Breast epithelium (tissue), 4 donors: ENCODE measurements at places on chromosomes 1 and 21.

DNA sequence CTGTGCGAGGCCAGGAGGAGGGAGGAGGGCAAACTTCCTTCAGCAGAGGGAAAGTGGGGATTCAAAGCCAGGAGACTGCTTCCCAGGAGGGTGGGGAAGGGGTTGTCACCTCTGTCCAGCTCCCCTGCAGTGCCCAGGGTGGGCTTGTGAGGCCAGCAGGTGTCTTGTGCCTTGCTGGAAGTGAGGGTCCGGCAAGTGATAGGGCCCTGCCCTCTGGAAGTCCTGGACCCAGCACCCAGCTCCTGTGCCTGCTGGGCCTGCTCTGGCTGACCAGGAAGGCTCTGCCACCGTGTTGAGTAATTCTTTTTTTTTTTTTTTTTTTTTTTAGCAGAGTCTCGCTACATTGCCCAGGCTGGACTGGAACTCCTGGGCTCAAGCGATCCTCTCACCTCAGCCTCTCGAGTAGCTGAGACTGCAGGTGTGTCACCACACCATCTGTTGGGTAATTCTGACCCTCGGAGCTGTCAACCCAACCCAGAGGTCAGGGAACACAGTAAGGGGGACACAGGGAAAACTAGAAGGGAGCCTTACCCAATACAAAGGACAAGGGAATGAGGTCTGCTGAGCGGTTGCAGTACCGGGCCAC is 1.0 kb downstream of the BEST4 start:
- no peak for DNase-seq

DNA sequence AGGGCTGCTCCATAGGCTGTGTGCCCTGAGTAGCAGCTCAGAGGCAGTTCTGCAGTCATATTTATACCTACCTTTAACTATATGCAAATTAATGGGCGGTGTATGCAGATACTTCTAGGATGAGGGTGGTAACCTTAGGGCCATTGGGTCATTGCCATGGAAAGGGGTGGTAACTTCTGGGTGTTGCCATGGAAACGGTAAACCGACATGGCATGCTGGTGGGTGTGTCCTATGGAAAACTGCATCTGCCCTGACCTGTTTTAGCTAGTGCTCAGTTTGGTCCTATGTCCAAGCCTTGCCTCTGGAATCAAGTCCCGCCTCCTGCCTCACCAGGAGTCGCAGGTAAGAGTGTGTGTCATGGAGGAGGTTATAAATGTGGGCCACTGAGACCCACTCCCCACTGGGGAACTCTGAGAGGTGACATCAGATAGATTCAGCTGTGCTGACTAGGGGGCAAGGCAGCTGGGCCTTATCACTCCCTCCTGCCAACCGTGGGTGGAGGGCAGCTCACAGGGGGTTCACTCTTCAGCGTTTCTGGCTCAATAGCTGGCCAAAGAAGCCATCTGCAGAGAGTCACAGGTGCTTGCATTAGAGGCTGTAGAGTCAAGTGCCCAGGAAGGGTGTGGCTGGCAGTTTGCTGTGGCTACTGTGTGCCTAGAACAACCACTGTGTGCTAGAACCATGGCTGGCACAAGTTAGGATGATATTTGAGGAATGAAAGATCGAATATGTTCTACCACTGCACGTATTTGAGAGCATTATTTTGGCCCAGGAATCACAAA is 19.0 kb downstream of the BACE2 start:
- no peak for DNase-seq

DNA sequence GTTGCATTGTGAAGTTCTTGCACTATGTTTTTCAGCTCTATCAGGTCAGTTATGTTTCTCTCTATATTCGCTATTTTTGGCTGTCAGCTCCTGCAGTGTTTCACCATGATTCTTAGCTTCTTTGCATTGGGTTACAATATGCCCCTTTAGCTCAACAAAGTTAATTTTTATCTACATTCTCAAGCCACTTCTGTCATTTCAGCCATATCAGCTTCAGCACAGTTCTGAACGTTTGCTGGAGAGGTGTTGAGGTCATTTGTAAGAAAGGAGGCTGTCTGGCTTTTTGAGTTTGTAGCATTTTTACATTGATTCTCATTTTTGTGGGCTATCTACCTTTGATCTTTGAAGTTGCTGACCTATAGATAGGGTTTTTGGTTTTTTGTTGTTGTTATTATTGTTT is 573.2 kb upstream of the RGS18 start:
- DNase-seq = no peak

DNA sequence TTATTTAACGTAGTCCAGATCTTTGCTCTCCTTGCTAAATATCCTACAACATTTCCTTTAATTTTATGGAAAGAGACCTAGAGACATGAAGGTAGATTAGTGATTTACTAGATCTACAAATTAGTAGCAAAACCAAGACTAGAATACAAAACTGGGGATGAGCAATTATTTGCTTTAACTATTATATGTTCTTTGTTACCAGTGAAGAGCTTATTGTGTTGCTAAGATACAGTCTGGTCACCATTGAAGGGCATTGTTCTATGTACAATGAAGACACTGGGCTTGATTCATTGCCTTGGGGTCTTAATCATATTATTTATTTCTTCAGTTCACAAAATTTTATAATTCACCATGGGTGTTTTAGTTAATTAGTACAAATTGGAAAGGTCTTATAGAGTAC is 88.3 kb downstream of the S1PR1 start:
- no peak for DNase-seq

DNA sequence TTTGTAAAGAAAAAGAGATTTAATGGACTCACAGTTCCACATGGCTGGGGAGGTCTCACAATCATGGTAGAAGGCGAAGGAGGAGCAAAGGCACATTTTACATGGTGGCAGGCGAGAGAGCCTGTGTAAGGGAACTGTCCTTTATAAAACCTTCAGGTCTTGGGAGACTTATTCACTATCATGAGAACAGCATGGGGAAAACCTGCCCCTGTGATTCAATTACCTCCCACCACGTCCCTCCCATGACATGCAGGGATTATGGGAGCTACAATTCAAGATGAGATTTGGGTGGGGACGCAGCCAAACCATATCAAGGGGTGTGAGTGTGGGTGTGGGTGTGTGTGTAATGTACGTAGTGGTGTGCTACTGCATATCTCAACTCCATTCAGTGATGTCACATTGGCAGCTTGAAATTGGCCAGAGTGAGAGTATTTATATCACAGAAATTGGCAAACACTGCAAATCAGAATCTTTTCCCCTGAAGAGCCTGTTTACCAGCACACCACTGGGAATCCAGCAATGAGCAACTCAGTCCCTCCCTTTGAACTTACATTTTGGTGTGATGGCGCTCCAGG is 5.4 kb downstream of the ARHGEF10L start:
- no peak for DNase-seq

- DNase-seq = no peak
Observed at GRCh38 chr1:235417086-235417697, 50.0 kb downstream of the TBCE start.

DNA sequence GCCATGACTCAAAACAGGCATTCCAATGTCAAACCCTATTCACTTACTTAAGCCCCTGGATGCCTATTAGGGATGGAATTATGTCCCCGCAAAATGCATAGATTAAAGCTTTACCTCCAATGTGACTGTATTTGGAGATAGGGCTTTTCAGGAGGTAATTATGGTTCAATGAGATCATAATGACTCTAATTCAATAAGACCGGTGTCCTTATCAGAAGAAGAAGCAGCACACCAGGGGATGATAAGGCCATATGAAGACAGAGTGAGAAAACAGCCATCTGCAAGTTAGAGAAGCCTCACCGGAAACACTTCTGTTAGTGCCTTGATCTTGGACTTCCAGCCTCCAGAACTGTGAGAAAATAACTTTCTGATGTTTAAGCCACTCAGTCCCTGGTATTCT is 1131.8 kb upstream of the TMPRSS15 start:
- no peak for DNase-seq

GRCh38 chr1:66271216-66271903 is 262.6 kb upstream of the SGIP1 start:
- no peak for DNase-seq

GRCh38 chr1:24319312-24319863 is at the start of gene GRHL3:
Gene GRHL3, plus strand, starts transcription at chr1:24319357. Its CDS starts 195 bp downstream, at chr1:24319552.
- no peak for DNase-seq

- DNase-seq = no peak
Observed at GRCh38 chr1:11893907-11894251, 32.3 kb downstream of the KIAA2013 start.
